ENCODE measurements at places on chromosomes 4 and X. TPM values are rescaled to one million over a fixed set of nuclear protein-coding genes. Genes with fewer than 3 reads are reported as not detected.

The ATP2B3 gene
- total RNA-seq, result 0.19 TPM

The RHOXF1 gene
- total RNA-seq, result not detected

The FOXP3 gene
- 0.37 TPM for total RNA-seq

The MAGED4 gene
- total RNA-seq, result 62.3 TPM

The TAF9B gene
- 23.8 TPM for total RNA-seq

The FGG gene
- total RNA-seq, result not detected

The C4orf54 gene
- not detected for total RNA-seq

The TCEAL5 gene
- total RNA-seq, result 6.6 TPM

The TMEM184C gene
- 39.3 TPM for total RNA-seq

The CCDC110 gene
- total RNA-seq, result 2.5 TPM

The NDST4 gene
- not detected for total RNA-seq

The PAGE5 gene
- total RNA-seq, result not detected

The SCML2 gene
- total RNA-seq, result 21.3 TPM

The FAM47A gene
- total RNA-seq, result not detected

DNA sequence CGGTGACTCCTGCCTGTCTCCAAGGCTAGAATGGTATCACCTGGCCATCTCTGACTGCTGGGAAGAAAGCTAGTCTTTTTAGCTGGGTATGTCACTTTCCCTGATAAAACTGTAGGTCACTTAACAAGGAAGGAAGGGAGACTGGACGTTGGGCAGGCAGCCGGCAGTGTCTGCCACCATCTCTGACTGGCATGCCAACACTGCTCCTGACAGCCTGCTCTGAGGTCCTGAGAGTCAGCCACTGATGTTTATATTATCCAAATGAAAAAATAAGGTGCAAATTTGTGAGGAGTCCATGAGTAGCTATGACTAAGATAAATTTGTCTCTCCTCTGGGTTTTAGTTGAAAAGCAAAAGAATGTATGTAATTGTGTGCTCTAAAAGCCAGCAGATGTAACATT lies 77.2 kb downstream of the SNX25 start:
- H3K4me1 ChIP-seq, result no peaks in the 10 kb centered on the region
- no peaks in the 10 kb centered on the region for H3K27me3 ChIP-seq
- no peak for DNase-seq
- H3K27ac ChIP-seq, result no peak overlapping the region
- H3K36me3 ChIP-seq, result no peaks in the 10 kb centered on the region

DNA sequence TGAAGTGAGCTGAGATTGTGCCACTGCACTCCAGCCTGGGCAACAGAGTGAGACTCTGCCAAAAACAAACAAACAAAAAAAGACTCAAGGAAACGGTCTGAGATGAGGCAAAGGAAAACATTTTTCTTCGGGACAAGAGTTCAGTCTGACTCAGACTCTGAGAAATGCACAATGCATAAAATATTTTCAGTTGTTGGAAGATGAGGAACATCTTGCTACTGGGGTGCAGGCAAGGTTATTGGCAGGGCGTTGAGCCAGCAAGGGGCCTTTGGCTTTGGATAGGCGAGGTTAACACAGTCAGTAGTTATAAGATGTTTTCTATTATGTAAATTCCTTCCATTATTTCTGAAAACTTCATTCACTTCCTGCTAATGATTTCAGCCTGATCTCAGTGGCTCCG lies 96.1 kb upstream of the VCX start:
- no peak for DNase-seq
- no peaks in the 10 kb centered on the region for H3K4me1 ChIP-seq
- H3K36me3 ChIP-seq, result no peaks in the 10 kb centered on the region
- no peak overlapping the region for H3K4me3 ChIP-seq
- no peaks in the 10 kb centered on the region for H3K27me3 ChIP-seq

DNA sequence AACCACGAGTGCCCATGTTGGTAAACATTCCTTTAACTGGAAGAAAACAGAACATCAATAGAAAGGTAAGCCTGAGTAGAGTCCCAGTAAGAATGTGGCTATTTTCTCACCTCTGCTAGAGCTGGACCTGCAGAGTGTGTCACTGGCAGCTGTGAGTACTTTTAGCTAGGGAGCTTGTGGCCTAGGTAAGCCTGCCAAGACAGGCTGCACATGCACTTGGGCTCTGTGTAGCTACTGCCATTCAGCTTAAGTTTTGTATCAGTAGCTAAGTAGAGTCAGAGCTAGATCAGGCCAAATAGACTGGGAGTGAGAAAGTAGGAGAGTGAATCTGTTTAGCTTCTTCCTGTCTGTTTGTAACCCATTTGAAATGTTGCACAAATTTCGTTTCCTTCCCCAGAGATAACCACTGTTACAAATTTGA lies 35.3 kb downstream of the RBPJ start:
- no peak overlapping the region for H3K4me3 ChIP-seq
- no peak for DNase-seq
- H3K4me1 ChIP-seq, result peaks cover 7% of the 10 kb centered on the region
- no peaks in the 10 kb centered on the region for H3K27me3 ChIP-seq
- no peaks in the 10 kb centered on the region for H3K36me3 ChIP-seq

- no peaks in the 10 kb centered on the region for H3K27me3 ChIP-seq
- H3K4me3 ChIP-seq, result no peak overlapping the region
- no peak for DNase-seq
- no peak overlapping the region for H3K27ac ChIP-seq
- H3K4me1 ChIP-seq, result no peaks in the 10 kb centered on the region
- H3K36me3 ChIP-seq, result no peaks in the 10 kb centered on the region
Measured at GRCh38 chr4:119189638-119190037, 22.9 kb upstream of the USP53 start.

- no peak overlapping the region for H3K4me3 ChIP-seq
- no peak for DNase-seq
- H3K36me3 ChIP-seq, result no peaks in the 10 kb centered on the region
- H3K27me3 ChIP-seq, result no peaks in the 10 kb centered on the region
Measured at GRCh38 chr4:8655411-8656184, 63.0 kb downstream of the CPZ start.

- H3K36me3 ChIP-seq, result no peaks in the 10 kb centered on the region
- no peak overlapping the region for H3K4me3 ChIP-seq
- H3K4me1 ChIP-seq, result no peaks in the 10 kb centered on the region
- peaks cover 2% of the 10 kb centered on the region for H3K27me3 ChIP-seq
Measured at GRCh38 chr4:140395668-140396067, 22.2 kb downstream of the SCOC start.

- H3K27ac ChIP-seq, result no peak overlapping the region
- peaks cover 9% of the 10 kb centered on the region for H3K4me1 ChIP-seq
- H3K4me3 ChIP-seq, result peak overlapping the region; percentile 86
- no peaks in the 10 kb centered on the region for H3K36me3 ChIP-seq
Measured at GRCh38 chr4:61200916-61201526, 895 bp downstream of the ADGRL3 start.

DNA sequence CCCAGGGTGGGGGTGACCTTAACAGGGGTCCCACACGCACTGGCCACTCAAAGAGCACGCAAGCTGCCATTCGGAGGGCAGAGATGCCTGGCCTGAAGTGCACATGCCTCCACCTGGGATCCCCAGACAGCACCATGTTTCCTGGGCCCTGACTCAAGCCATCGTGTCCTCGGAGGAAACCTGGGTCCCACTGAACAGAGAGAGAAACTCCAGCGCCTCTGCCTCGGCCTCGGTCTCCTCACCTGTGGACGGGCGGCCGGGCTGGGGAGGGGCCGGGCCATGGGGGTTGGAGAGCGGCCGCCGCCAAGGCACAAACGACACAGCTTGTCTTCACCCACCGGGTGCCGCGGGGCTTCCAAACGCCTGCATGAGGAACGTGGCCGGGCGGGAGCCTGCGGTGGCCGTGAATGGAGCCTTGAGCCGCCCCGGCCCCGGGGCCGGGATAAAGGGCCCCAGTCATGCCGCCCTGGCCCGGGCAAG lies 30.0 kb upstream of the FGFR3 start:
- no peaks in the 10 kb centered on the region for H3K36me3 ChIP-seq
- H3K4me3 ChIP-seq, result no peak overlapping the region

DNA sequence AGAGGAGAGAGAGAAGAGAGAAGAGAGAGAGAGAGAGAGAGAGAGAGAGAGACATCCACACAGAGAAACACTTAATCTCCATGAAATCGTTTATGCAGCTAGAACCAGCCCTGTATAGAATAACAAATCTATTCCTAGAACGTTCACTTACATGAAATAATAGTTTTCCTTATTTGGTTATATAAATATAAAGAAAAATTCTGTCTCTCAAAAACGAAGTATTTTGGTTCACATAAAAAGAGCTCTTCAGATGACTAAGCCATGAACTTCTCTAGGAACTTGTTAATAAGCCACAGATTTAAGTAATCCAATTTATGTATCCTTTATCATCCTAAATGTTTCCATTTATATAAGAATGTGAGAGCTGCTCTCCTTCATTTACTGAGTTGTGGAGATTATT lies 1315.1 kb upstream of the PCDH7 start:
- no peak overlapping the region for H3K27ac ChIP-seq
- H3K27me3 ChIP-seq, result no peaks in the 10 kb centered on the region
- no peaks in the 10 kb centered on the region for H3K4me1 ChIP-seq
- no peak overlapping the region for H3K4me3 ChIP-seq
- no peak for DNase-seq

- H3K27ac ChIP-seq, result no peak overlapping the region
- no peaks in the 10 kb centered on the region for H3K27me3 ChIP-seq
- H3K4me3 ChIP-seq, result no peak overlapping the region
- peaks cover 7% of the 10 kb centered on the region for H3K4me1 ChIP-seq
- no peaks in the 10 kb centered on the region for H3K36me3 ChIP-seq
Measured at GRCh38 chr4:40301603-40302002, 33.5 kb upstream of the CHRNA9 start.

- H3K27ac ChIP-seq, result no peak overlapping the region
- H3K4me1 ChIP-seq, result no peaks in the 10 kb centered on the region
- no peak overlapping the region for H3K4me3 ChIP-seq
Measured at GRCh38 chr4:163810755-163811154, 316.3 kb downstream of the TMA16 start.

- no peak overlapping the region for H3K27ac ChIP-seq
- H3K4me3 ChIP-seq, result no peak overlapping the region
- H3K4me1 ChIP-seq, result no peaks in the 10 kb centered on the region
- no peaks in the 10 kb centered on the region for H3K36me3 ChIP-seq
- H3K27me3 ChIP-seq, result no peaks in the 10 kb centered on the region
Measured at GRCh38 chr4:147039976-147040575, 94.4 kb upstream of the TTC29 start.

DNA sequence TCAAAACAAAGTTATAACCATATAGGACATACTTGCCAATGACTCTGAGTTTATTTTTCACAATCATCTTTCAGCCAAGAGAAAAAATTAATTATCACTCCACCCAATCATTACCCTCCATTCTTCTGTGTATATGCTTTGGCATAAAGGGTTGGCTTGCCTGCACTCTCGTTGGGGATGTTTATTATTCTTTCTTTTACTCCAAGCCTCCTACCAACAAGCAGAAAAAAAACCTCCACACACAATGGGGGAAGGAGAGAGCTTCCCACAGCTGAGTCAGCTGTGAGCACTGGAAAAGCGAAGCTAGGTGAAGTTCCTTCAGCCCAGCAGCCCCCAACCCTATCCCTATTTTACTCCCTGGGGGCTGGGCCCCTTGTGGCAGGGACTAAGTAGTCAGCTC lies 1.5 kb downstream of the OPHN1 start:
- H3K27me3 ChIP-seq, result no peaks in the 10 kb centered on the region
- H3K36me3 ChIP-seq, result no peaks in the 10 kb centered on the region
- peaks cover 2% of the 10 kb centered on the region for H3K4me1 ChIP-seq
- H3K27ac ChIP-seq, result no peak overlapping the region

- no peak overlapping the region for H3K4me3 ChIP-seq
- DNase-seq, result no peak
- no peaks in the 10 kb centered on the region for H3K36me3 ChIP-seq
Measured at GRCh38 chr4:42416017-42416416, 18.7 kb downstream of the SHISA3 start.

GRCh38 chr4:152935631-152936445 lies at the start of gene FHDC1:
Gene FHDC1 (plus strand): TSS chr4:152936323. CDS start chr4:152943058, 6,735 bp downstream.
- H3K27me3 ChIP-seq, result peaks cover 13% of the 10 kb centered on the region
- peak; percentile 89 for DNase-seq
- H3K36me3 ChIP-seq, result no peaks in the 10 kb centered on the region
- H3K4me1 ChIP-seq, result peaks cover 7% of the 10 kb centered on the region

DNA sequence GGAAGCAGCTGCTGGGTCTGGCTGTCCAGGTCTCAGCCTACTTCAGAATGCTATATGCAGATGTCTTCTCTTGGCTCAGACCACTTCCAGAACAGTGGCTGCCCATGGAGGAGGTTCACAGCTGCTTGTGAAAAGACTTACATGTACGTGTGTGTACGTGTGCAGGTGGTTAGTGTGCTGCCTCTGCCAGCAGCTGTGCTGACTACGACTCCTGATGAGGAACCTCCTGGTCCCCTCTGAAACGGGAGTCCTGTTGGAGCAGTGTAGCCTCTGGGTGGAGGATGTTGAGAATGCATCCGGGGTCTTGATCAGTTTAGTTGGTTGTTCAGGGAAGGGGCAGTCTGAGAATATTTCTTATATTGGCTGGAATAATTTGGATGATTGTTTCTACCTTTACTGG lies 155.9 kb upstream of the WDR1 start:
- no peaks in the 10 kb centered on the region for H3K27me3 ChIP-seq
- no peak for DNase-seq
- no peaks in the 10 kb centered on the region for H3K4me1 ChIP-seq
- H3K4me3 ChIP-seq, result no peak overlapping the region

DNA sequence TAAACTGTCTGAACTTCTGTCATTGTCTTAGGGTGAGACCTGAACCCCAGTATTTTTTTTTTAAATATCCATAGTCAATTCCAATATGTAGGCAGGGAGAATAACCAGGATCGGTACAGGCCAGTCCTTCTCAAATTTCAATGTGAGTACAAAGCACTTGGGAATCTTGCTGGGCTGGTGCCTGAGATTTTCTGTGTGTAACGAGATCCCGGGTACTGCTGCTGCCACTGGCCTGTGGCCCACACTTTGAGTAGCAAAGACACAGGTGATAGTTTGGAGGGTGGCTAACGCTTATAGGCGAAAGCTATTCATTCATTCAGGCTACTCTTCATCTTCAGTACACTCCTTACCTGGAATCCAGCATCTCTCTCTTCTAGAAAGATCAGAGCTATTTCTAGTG lies 923.6 kb upstream of the TENM3 start:
- H3K4me1 ChIP-seq, result no peaks in the 10 kb centered on the region
- H3K4me3 ChIP-seq, result no peak overlapping the region
- no peak overlapping the region for H3K27ac ChIP-seq
- no peaks in the 10 kb centered on the region for H3K27me3 ChIP-seq
- no peak for DNase-seq

DNA sequence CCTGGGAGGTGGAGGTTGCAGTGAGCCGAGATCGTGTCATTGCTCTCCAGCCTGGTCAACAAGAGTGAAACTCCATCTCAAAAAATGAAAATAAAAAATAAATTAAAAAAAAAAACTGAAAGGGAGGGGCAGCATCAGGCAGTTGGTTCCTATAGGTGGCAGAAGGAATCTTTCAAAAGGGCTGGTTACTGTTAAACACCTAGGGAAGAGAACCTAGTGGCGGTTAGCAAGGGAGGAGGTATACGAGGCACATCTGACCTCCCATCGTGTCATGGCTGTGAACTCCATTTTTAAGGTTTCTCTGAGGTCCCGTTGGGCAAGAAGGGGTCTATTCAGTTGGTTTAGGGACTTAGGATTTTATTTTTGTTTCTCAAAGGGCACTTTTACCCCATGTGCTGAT lies 150.1 kb downstream of the SLC7A11 start:
- H3K4me1 ChIP-seq, result no peaks in the 10 kb centered on the region
- H3K36me3 ChIP-seq, result no peaks in the 10 kb centered on the region
- H3K27me3 ChIP-seq, result no peaks in the 10 kb centered on the region
- H3K27ac ChIP-seq, result no peak overlapping the region

- no peak overlapping the region for H3K27ac ChIP-seq
- peaks cover 3% of the 10 kb centered on the region for H3K4me1 ChIP-seq
- DNase-seq, result no peak
- H3K27me3 ChIP-seq, result peaks cover 14% of the 10 kb centered on the region
- no peak overlapping the region for H3K4me3 ChIP-seq
Measured at GRCh38 chr4:4762909-4763821, 96.3 kb upstream of the MSX1 start.

- no peak overlapping the region for H3K27ac ChIP-seq
- DNase-seq, result no peak
- H3K36me3 ChIP-seq, result no peaks in the 10 kb centered on the region
- H3K4me3 ChIP-seq, result no peak overlapping the region
Measured at GRCh38 chrX:153649178-153649914, 2.3 kb downstream of the DUSP9 start.
